Stimulated activated CD8-positive, alpha-beta memory T cell treated with anti-CD3 and anti-CD28 coated beads, Interleukin-12 subunit alpha, Interleukin-12 subunit beta, amount 100 ng/mL, for 1 hour (primary cell): ENCODE measurements at places on chromosomes 13 and 19.

GRCh38 chr13:41960211-41960636 is 685 bp downstream of the VWA8 start:
- DNase-seq = no peak

- DNase-seq = no peak
Measured at GRCh38 chr19:15317392-15318071, 14.8 kb downstream of the BRD4 start.

- DNase-seq = no peak
Measured at GRCh38 chr19:55095260-55096060, 19.8 kb downstream of the EPS8L1 start.

- DNase-seq = no peak
Measured at GRCh38 chr13:48831248-48831647, 144.5 kb upstream of the FNDC3A start.

- no peak for DNase-seq
Measured at GRCh38 chr13:21043898-21044297, 17.5 kb downstream of the LATS2 start.

- DNase-seq = no peak
Measured at GRCh38 chr19:46944123-46944748, 75.4 kb upstream of the NPAS1 start.

GRCh38 chr19:33429891-33430673 is 56.6 kb downstream of the CEBPG start:
- DNase-seq = no peak

DNA sequence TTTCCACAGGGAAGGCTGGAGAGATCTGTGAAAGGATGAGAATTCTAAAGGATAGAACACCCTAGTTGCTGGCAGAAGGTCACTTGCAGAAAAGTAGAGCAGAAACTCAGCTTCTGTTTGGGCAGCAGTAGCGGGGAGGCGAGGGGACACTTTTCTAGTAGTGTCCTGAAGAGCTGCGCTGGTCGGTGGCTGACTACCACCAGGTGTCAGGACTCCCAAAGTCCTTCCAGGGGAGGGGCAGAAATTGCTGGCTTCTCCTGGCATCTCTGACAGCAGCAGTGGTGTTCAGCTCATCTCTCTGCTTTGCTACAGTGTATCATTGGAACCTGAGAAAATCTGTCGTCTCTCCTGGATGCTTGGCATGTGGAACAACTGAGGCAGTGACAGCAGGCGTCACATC is 120.9 kb downstream of the ZDHHC20 start:
- no peak for DNase-seq

- no peak for DNase-seq
Measured at GRCh38 chr13:49532593-49532992, 36.8 kb downstream of the PHF11 start.

DNA sequence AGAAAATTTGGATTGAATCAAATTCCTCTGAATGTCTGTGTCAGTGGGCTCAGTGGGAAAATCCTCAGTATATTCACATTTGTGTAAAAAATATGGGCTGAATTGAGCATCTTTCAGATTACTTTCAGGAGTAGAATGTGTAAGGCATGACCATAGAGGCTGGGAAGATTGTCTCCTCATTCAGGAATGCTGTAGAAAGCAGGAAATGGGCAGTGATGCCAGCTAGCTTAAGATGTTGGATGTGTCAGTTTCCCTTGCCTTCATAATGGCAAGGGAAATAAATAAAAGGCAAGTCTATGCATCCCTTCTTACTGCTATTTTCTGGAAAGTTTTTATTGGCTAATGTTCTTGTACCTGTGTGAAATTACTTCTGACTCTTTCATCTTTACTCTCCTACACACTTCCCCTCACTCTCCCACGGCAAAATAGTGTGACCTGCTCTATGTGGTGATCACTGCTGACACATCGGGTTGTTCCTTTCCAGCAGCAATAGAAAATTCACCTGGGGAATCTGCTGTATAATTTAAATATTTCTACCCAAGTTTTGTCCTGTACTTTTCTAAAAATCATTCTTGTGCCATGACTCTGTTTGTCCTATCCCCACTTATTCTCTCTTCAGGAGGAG is 103.2 kb downstream of the LMO7 start:
- DNase-seq = no peak
